ENCODE measurements at places on chromosomes 12 and 14.

DNA sequence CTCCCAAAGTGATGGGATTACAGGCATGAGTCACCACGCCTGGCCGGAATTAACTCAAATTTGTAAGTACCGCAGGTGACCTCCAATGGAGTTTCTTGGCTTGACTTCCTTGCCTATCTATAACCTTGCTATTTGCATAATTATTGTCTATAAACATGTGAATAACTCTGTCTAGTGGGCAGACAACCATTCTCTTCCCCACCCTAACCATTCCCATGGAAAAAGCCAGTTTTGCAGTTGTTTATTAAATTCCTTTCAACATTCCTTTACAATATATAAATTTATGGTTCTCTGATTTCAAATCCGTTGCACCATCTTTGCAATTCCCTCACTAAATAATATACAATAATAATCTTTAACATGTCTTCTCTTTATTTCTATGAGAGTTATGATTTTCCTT, 61.0 kb upstream of the ZDHHC17 start:
- no peak for DNase-seq

GRCh38 chr12:13130981-13131380, 27.5 kb upstream of the GSG1 start:
- DNase-seq: no peak

- DNase-seq: no peak
These were observed 29.6 kb upstream of the KCNK10 start for GRCh38 chr14:88352698-88353097.

GRCh38 chr12:74725154-74725553, 187.5 kb downstream of the ATXN7L3B start:
- DNase-seq: no peak

- DNase-seq: no peak
These were observed 60.3 kb downstream of the RIN3 start for GRCh38 chr14:92573761-92574498.

DNA sequence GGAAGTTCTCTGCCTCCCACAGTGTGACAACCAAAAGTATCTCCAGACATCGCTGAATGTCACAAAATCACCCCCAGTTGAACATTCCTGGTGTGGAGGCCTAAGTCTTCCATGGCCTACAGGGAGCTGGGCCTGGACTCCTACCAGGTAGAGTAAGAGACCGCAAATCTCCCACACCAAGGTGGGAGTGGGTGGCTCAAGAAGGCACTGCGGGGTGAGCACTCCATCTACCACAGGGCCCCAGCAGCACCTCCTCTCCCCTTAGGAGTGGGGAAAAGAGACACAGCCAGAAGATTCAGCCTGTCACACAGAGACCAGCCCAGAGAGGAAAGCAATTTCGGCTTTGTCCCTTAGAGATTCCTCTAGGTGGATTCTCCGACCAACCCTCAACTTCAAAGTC, 25.5 kb downstream of the LRTM2 start:
- DNase-seq: no peak

GRCh38 chr12:114480337-114481199, 74.6 kb upstream of the TBX5 start:
- DNase-seq: no peak

DNA sequence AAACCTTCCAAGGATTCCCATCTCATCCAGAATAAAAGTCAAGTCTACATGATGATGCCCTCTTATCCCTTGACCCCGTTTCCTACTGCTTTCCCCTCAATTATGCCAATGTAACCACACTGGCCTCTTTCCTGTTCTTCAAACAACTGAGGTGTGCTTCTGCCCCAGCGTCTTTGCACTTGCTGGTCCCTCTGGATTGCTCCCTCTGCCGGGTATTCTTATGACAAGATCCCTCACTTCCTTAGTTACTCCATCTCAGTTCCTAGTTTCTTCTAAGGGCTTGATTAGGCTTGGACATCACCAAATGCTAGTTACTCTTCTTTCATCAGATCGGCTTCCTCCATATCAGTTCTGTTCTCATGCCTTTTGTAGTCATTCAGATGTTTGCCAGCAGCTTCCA, 32.7 kb upstream of the PELI2 start:
- no peak for DNase-seq

DNA sequence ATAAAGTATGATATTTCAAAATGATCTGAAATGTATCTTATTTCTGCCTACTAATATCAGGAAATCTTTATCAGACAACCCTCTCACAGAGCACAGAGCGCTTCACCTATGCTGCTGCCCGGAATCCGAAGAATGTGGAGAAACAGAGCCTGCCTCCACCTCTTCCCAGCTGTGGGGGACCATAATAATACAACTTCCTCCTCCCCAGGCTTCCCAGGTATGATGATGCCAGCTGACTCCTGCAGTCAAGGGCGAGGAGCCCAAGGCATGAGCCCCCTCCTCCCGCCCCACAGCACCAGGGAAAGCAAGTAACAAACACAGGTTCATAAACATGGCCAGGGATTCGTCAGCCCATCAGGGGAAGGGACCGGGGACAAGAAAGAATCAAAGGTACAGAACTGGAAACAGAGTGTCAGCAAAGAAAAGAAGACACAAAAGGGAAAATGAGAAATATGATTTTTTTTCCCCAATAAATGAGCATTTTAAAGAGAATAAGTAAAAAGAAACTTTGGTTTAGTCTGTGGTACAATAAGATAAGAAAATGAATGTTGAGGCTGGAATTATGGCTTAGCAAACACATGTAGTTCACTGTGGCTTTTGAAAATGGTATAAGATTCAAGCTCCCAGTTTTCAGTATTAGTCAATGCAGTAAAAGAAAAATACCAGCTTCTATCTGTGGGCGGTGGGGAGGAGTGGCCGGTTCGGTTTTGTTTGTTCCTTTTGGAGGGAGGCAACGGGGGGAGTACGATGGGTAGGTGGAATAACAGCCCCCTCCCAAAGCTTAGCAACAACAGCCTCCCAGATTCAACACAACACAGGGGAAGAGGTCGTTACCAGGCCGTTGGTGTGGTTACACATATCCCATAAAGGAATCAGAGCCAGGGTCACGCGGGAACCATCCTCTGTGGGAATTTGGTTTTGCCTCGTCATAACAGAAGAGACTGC, 68.3 kb downstream of the SETD3 start:
- no peak for DNase-seq

DNA sequence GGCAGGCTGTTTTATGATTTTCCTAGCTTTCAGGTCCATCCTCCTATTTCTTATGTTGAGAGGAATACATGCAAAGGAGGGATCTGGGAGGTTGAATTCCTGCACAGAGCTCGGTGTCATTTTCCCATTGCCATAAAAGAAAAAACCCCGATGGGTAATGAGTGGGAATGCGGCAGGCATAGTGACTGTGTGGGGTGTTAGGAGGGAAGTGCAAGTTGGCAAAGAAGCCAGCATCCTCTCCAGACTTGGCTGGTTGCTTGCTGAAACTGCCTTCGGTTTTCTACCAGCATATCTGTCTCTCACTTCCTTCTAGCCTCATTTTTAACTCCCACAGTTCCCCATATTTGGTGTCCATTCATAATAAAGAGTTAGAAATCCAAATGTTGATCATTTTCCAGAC, 1046.1 kb downstream of the SLC6A15 start:
- DNase-seq: no peak

DNA sequence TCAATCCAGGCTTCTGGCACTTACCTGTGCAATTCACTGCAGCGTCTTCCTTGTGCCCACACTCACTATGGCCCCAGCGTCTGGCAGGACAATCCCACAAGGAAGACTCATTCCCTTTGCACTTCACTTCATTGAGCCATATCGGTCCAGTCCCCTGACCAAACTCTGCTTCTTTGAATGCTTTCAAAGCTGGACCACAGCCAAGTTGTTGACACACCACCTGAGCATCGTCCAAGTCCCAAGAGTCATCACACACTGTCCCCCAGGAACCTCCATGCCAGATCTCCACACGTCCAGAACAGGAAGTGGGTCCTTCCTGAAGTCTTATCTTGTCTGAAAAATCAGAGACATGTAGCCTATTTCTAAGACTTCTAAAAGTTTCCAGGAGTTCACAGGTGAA, 20.2 kb downstream of the CD163 start:
- DNase-seq: no peak

- DNase-seq: no peak
These were observed 16.5 kb downstream of the VASH1 start for GRCh38 chr14:76777721-76778120.

DNA sequence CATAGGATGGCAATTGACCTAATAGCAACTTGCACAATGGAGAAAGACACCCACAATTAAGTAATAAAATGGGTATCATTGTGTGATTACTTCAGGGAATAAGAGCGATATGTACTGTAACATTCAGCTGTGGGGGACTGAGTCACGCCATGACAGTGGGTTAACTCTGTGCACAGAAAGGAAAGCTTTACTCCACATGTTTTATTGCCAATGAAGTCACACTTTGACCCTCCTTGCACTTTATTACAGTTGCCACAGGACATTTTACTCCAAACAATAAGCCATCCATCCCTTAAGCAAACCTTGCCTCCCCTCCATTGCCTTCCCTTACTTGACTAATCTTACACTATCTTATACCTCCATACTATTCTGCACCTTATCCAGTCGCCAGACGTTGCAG, 403.1 kb downstream of the VRK1 start:
- DNase-seq: no peak

- no peak for DNase-seq
These were observed 1009.1 kb upstream of the FLRT2 start for GRCh38 chr14:84520711-84521338.

DNA sequence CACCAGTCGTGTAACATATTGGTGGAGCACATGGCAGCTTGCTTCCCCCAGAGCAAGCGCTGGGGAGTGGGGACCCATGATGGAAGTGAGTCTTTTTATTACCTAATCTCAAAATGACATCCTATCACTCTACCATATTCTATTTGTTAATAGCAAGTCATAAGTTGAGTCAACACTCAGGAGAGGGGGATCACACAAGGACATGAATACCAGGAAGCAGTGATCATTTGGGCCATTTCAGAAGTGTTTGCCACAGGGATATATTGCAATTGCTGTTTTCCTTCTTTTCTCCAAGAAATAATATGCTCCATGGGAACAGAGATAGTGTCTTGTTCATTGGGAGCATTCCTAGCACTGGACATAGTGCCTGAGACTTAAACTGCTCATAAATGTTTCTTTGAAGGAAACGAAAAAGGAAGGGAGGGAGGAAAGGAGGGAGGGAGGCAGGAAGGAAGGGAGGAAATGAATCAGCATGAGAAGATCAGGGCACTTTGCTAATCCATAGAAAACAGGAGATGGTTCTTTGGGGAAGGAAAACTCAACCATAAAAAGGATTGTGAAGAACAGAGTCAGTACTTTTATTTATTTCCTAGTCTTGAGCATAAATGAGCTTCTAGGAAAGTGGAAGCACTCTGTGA, 39.2 kb upstream of the EEA1 start:
- no peak for DNase-seq

DNA sequence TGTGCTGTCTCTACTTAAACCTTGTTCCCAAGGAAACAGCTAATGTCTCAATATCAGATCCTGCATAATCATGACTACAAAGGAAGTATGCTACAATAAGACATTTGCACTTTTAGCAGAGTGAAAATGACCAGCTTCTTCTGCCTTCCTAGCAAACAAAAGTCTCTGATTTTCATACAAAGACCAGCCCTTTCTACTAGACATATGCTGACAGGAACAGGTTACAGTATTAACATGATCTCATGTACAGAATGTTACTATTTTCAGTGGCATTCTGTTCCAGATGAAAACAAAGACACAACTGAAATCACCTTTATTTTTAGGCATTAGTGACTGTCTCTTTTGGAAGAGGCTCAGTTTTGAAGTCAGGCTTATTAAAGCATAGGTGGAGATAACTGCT, 228.6 kb downstream of the MED13L start:
- no peak for DNase-seq

DNA sequence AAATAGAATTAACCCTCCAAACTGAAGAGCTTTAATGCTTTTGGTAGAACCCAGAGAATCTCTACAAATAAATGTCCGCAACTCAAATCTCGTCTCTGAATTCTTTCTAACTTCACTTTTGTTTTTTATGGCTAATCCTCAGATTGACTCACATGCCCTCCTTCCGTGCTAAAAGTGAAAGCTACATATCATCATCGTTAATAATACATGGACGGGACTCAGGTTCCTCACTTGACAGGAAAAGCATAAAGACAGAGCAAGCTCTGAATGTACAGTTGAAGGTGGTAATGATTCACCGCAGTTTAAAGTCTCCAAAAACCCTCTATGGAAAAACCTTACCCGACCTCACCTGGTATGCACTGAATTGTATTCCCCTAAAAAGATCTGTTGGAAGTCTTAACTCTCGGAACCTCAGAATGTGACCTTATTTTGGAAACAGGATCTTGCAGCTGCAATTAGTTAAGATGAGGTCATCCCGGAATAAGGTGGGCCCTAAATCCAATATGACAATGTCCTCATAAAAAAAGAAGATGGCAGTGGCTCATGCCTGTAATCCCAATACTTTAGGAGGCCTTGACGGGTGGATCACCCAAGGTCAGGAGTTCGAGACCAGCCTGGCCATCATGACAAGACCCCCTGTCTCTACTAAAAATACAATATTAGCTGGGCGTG, 147.4 kb upstream of the FOXN3 start:
- DNase-seq: no peak

DNA sequence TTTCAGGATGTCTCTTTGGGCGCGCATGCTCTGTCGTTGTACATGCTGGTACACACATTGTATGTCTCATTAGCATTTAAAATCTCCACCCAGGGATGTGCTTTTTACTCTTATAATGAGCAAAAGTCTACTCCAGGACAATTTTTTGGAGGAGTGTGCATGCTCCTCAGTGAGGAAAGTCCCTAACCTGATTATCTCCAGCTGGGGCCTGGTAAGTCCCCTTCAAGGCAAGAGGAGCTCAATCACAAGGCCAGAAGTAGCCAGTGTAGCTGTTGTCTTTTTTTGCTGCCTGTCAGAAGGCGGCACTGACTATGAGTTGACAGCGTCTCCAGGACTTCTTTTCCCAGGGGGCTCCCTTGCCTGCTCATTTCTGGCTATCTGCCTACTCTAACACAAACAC, 218.3 kb upstream of the CNTN1 start:
- no peak for DNase-seq

GRCh38 chr12:72010356-72010755, 71.7 kb downstream of the TPH2 start:
- DNase-seq: no peak

GRCh38 chr12:46546634-46547273, 174.2 kb upstream of the SLC38A2 start:
- DNase-seq: no peak

DNA sequence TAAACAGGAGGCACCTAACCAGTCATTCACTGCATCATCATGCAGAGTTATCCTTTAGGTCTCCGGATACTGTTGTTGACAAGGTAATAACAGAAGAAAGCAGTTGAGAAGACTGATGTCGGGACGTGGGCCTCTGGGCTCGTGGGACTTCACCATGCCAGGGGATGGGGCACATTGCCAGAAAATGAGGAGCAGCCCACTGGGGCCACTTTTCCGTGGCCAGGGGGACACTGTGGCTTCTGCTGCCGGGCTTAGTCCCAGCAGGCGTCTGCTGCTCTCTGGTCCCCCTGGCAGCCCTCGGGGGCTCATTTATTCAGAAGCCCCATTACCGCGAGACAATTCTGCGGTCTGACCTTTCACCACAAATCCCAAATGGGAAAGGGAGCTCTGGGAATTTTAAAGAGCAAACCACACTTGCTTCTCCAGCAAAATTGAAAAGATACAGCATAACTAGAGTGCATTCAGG, 201.2 kb downstream of the DAD1 start:
- no peak for DNase-seq

Data from stimulated activated CD4-positive, alpha-beta T cell treated with anti-CD3 and anti-CD28 coated beads, TNF-alpha, amount 100 ng/mL, for 1 hour (primary cell).